NCI-H1417 treated with DMSO at 0.1 percent for 48 hours (cell line): ENCODE measurements at places on chromosomes 1 and 21.

DNA sequence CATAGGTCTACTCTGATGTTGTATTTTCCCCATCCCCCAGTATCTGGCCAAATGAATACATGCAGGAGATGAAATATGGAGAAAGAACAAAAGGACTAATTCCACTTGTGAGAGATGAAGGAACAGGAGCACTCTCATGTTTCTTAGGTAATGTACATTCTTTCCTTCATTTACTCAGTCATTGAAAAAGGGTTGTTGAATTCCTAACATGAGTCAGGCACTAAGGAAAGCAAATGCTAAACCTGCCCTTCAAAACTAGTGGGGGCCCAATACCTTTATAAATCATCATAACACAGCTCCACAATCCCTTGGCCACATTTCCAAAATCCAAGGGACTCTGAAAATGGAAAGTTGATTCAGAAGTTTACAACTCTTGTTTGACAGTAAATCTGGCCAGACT, 94.3 kb downstream of the DIRAS3 start:
- no peak for DNase-seq

DNA sequence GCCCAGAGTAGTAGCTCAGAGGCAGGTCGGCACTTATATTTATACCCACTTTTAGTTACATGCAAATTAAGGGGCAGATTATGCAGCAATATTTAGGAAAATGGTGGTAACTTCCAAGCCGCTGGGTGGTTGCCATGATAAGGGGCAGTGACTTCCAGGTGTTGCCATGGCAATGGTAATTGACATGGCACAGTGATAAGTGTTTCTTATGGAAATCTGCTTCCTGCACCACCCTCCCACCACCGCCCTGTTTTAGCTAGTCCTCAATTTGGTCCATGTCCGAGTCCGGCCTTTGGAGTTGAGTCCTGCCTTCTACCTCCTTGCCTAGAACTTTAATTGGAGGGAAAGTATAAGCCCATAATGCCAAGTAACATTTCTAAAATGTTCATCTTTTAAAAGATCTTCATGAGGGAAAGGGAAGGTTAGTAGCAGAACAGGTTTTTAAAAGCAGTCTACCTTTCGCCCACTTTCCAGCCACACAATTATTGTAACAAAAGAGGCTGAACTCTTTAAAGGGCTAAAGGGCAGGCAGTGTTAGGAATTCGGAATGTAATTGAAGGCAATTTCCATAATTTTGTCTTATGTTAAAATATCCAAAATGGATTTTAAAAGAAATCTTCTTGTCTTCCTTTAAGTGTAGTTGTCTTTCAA, 21.7 kb downstream of the ZBTB8B start:
- no peak for DNase-seq

DNA sequence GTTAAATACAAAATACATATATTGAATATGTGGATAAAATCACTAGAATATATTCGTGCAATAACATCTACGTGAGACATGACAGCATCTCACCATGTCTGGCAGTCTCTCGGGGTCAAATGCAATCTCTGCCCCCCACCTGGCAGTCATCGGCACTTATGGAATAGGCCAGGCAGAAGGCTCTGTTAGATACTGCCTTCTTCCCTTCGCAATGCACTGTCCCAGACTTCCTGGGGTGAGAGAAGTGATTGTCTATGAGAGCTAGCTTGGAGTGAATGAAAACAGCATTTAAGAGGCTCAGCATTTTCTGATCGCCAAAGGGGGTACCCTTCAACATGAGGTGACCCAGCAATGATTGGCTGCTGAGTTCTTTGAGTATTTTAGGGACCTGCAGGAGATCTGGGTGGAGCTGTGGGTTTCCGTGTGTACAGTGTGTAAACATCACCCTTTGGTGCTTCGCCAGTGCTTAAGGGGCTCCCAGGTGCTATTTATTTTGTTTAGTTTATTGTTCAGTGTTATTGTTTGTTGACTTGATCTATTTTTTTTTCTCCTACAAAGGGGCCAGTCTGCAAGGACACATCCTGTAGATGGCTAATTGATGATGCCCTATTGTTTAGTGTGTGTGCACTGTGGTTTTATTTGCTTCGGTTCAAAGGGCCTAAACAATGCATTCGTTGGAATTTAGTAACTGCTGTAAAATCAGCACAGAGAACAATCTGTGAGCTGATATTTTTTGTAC, 10.2 kb downstream of the ERG start:
- DNase-seq: peak; percentile 94

- no peak for DNase-seq
These were observed 20.8 kb downstream of the EPHA8 start for GRCh38 chr1:22584001-22584562.

DNA sequence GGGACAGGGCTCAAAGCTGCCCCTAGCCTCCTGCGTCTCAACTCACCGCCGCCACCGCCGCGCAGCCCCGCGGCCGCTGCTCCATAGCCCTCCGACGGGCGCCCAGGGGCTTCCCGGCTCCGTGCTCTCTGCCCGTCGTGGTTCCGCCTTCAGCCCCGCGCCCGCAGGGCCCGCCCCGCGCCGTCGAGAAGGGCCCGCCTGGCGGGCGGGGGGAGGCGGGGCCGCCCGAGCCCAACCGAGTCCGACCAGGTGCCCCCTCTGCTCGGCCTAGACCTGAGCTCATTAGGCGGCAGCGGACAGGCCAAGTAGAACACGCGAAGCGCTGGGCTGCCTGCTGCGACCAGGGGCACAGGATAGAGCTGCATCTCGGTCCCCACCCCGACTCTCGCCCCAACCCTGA, at the start of gene TNFRSF25:
Gene TNFRSF25, minus strand, starts transcription at position 151 of the 400 bp plus-strand sequence. Its CDS starts 66 bp downstream, at position 85.
- no peak for DNase-seq

DNA sequence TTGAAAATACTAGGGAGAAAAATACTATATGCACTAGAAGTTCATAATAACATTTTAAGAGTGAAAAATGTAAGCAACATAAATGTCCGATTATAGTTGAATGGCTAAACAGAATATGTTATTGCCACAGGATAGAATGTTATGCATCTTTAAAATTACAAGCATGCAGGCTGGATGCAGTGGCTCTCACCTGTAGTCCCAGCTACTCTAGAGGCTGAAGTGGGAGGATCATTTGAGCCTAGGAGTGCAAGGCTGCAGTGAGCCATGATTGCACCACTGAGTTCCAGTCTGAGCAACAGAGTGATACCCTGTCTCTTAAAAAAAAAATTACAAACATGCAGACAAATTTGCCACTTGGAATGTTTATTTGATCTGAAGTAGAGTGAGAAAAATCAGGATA, 3.0 kb upstream of the BATF3 start:
- no peak for DNase-seq

GRCh38 chr1:248215880-248216279, 15.3 kb upstream of the OR2M4 start:
- DNase-seq: no peak

DNA sequence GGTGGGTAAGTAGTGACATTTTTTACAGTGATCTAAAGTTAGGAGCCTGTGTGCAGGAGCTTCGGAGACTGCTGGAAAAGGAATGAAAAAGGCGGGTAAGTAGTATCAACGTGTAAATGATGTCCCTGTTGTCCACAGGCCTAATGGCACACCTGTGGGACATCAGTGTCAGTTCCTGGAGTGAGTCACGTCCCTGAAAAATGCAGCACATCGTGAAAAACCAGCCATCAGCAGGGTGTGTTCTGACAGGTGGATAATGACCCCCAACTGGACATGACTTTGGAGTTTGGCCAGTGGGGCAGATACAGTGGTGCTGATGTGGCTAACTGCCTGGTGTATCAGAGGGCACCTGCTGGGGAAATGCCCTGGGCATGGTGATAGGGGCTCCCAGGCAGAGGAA, 12.0 kb upstream of the PRDM15 start:
- no peak for DNase-seq

DNA sequence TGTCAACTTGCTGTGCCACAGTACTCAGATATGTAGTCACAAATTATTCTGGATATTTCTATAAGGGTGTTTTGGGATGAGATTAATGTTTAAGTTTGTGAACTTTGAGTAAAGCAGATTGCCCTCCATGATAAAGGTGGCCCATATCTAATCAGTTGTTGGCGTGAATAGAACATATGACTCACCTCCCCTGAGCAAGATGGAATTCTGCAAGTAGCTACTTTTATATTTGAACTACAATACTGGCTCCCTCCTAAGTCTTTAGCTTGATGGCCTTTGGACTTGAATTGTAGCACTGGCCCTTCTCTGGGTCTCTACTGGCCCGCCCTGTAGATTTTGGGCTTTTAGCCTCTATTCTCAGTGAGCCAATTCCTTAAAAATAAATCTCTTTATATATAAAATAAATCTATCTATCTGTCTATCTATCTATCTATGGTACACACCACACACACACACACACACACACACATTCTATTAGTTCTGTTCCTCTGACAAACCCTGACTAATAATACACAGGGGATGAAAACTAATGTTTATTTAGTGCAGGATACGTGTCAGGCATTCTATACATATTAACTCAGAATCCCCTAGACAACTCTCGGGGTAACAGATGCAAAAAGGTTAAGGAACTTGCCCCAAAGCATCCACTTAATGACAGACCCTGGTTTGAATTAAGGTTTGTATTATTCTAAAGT, 37.9 kb upstream of the PDC start:
- no peak for DNase-seq

GRCh38 chr1:44701141-44701573, 26.6 kb downstream of the ARMH1 start:
- no peak for DNase-seq

DNA sequence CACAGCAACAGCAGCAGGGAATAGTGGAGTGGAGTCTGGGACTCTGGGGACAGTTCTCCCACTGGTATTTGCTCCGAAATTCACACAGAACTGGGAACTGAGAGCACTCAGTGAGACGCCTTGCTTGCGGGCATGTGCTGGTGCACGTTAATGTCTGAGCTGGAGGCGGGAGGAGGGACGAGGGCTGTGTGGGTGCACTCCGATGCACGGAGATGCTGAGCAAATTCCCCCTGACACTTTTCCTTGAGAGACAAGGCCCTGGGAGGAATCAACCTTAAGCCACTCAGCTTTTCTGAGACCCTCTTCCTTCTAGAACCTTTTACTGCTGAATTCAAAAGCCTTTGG, 2.8 kb downstream of the RGS8 start:
- DNase-seq: no peak

DNA sequence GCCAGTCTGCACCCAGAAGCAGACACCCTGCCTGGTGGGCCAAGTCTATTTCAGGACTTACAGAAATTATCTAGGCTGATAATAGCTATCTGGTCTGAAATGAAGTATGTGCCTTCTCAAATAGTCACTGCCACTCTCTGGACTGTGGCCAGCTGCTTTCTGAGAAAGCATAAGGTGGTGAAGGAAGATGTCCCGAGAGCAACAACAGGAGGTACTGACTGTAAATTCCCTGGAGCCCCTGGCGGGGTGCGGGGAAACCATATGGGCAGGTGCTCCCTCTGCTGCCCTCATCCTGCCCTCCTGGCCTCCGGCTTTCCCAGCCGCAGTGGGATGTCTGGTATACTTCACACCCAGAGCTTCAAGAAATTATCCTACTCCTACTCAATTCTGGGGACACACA, 86.8 kb downstream of the TGFBR3 start:
- DNase-seq: no peak

GRCh38 chr1:203592156-203592555, 34.5 kb upstream of the ATP2B4 start:
- DNase-seq: no peak

DNA sequence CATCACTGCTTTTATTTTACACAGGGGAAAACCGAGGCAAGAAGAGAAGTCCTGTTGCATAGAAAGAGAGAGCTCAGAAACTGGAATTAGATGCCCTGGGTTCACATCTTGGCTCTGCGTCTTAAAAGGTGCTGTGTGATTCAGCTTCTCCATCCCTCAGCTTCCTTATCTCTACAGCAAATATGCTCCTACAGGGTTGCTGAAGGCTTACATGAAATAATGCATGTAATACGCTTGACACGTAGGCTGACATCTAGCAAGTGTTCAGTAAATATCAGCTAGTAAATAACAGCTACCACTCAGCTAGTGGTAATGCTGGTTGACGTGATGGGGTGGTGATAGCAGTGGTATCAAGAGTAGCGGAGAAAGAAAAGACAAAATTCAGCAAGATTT, 77.1 kb upstream of the CD55 start:
- no peak for DNase-seq

DNA sequence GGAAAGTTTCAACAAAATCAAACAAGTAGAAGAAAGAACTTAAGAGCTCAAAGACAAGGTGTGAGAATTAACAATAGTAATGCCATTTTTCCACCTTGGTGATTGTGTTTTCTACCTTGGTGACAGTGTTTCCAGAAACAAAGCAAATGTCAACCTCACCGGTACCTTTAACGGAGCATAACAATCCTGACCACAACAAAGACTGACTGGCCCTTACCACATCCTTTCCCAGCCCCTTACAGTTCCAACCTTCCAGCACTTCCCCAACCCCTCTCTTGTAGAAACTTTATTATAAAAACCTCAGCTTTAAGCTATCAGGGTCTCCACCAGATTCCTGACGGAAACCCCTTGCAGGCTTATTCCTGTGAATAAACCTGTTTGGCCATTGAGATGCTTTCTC, 16.7 kb downstream of the STYXL2 start:
- DNase-seq: no peak

DNA sequence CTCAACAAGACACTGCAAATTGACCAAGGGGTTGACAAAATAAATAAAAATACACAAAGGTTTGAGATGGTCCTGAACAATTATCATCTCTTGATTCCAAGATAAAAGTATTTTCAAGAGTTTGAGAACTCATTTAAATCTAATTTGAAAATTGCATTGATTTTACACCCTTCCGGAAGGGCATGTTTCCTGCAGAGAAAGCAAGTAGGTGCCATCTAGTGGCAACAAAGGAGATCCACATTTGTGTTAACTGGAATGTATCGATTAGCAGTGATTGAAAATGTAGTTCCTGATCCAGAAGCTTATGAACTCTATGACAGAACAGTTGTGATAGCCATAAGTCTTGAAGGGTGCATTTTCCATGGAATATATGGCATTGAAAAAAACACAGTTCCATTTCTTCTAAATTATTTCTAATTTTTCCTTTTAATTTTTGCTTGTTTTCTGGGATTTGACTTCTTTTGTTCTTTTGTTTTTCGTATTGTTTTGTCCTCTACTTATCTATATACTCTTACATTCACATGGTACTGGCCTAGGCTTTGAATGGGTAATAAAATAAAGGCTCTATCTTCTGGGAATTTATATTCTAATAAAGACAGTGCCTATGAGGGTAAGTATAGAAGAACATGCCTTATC, 143.7 kb downstream of the DNM3 start:
- DNase-seq: no peak

GRCh38 chr1:92759361-92759760, 25.5 kb downstream of the EVI5 start:
- no peak for DNase-seq

- no peak for DNase-seq
These were observed 6.7 kb upstream of the PTBP2 start for GRCh38 chr1:96714881-96715280.
